GM12864 (cell line): ENCODE measurements at places on chromosomes 6 and 20.

- DNase-seq = no peak
Measured at GRCh38 chr20:51994751-51995417, 192.6 kb upstream of the SALL4 start.

DNA sequence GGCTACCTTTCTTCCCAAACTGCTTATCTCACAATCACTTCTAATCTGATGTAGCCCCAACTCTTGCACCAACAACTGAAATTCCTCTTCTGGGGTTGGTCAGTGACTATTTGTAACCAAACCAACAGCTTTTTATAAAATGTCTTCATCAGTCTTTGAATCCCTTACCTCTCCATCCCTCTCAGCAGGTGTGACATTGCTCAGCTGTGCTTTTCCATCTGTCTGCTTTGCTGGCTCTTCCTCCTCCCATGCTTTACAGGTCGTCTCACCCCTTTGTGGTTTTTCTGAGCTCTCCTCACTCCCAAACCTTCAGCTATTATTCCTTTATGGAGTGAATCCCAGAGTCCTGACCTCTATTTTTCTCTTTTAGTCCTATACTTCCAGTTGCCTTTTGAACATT, 5.9 kb downstream of the MAP7 start:
- DNase-seq = no peak

GRCh38 chr6:41424370-41425058, 89.1 kb downstream of the NCR2 start:
- peak; percentile 8 for DNase-seq

DNA sequence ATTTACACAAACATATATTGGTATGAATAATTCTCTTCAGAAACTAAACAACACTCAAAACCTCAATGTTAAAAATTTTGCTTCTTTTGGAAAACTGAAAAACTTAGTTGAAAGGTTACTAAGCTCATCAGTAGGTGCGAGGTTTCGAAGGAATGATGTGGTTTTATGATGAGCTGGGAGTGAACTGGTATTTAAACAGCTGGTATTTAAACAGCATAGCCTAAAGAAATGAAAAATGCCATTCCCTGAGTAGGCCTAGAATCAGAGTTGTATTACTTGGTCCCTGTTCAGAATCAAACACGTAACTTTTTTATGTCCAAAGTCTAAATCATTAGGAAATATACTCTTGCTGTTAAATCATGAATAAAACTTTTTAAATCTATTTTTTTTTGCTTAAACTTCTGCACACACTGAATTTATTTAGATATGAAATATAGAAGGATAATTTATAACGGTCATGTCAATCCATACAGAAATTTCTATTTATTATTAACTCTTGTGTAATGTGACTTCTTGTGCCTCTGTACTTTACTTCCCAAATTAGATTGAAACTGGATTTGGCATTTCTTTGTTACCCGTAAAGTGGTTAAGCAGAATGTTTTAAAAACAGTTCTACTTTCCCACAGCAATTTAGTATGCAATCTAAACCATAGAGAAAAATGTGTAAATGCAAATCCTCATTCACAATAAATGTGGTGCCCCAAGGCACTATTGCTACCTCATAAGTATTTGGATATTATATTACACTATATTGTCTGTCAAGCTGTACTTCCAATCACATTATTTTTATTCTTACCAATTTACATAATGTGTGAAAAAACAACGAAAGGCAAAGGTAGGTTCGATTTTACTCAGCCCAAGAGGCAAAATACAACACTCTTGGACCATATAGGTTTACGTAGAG, 124.1 kb downstream of the HS3ST5 start:
- DNase-seq = no peak

- DNase-seq = no peak
Measured at GRCh38 chr6:168239044-168239773, 80.4 kb downstream of the DACT2 start.

DNA sequence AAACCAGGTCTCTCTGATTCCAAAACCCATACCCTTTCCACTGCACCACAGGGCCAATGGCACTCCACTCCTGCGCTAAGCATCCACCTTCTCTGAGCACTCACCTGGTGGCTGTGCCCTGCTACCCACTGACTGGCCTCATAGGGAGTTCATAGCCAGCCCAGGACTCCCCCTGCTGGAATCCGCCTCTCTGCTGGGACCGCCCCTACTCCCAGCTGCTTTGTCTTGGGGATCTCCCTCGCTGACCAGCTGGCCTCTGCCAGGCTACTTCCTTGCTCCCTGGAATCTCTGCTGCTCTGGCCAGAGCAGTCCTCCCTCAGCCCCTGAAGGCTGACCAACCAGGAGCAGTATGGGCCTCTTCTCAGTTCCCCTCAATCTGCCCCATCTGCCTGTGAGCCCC, 129.7 kb downstream of the FAXC start:
- no peak for DNase-seq

DNA sequence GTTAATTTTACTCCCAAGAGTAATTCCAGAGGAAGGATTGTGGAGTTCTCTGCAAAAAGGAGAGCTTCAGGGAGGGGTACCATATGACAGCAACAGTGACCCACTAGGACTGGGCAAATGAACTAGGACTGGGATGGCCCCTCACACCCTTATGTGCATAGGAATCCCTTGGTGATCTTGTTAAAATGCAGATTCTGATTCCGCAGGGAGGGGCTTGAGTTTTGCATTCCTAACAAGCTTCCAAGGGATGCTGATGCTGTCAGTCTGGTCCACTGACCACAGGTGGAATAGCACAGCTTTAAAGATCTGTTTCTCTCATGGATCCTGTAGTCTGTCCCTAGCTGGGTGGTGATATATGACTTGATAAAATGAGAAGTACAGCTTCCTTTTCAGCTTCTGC, 6.3 kb upstream of the FOXA2 start:
- no peak for DNase-seq

- no peak for DNase-seq
Measured at GRCh38 chr6:158812611-158813010, 6.6 kb downstream of the EZR start.

DNA sequence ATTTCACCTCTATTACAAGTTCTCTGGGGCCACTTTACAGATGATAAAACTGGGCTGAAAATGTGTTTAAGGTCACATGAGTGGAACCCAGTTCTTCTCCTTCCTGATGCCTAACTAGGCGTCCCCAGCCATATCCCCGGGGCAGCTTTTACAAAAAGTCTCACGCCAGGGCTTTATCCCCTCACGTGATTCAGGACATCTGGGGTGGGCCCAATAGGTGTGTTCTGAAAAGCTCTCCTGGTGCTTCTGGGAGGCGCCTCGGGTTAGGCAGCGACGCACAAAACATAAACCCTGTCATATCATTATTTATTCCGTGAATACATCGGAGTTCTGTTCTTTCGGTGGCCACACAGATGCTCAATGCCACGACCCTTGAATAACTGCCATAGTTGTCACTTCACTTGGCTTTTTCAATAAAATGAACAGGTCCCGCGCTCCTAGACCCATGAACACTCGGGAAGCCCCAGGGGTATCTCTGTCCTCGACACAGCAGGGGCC, 32.1 kb downstream of the SF3B5 start:
- no peak for DNase-seq

- no peak for DNase-seq
Measured at GRCh38 chr20:59650418-59650817, 46.1 kb downstream of the PHACTR3 start.

- DNase-seq = no peak
Measured at GRCh38 chr6:157235600-157236039, 87.7 kb downstream of the TMEM242 start.

GRCh38 chr20:57414867-57415592, 23.8 kb downstream of the RBM38 start:
- no peak for DNase-seq

GRCh38 chr20:62376112-62377063, 9.3 kb upstream of the LAMA5 start:
- DNase-seq = no peak

DNA sequence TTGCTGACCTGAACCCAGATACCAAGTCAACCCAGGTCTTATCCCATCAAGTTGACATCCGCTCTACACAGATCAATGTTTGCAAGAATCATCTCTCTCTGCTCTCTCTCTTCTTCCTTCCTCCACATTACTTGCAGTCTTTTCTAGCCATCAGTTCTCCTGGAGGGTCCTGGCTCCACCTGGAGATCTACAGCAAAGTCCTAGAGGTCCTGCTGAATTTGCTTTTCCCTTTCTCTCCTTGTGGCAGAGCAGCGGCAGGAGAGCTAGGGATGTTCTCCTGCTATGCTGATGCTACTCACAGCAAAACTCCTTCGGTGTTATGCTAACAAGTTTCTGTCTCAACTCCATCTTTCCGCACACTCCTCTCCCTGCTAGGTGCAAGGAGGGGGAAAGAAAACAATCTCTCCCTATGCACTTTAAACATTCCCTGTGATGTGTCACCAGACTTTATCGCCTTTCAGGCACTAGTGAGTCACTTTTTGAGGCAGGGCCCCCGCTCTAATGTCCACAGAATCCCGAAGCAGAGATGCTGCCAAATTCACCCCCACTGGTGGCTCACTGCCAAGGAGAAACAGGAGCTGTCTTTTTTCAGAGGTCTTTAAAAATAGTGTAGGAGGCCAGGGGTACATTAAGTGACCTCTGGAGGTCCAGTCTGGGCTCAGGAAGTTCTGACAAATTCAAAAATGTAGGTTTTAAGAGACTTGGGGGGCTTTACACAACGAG, 62.6 kb downstream of the FAM50B start:
- DNase-seq = no peak

DNA sequence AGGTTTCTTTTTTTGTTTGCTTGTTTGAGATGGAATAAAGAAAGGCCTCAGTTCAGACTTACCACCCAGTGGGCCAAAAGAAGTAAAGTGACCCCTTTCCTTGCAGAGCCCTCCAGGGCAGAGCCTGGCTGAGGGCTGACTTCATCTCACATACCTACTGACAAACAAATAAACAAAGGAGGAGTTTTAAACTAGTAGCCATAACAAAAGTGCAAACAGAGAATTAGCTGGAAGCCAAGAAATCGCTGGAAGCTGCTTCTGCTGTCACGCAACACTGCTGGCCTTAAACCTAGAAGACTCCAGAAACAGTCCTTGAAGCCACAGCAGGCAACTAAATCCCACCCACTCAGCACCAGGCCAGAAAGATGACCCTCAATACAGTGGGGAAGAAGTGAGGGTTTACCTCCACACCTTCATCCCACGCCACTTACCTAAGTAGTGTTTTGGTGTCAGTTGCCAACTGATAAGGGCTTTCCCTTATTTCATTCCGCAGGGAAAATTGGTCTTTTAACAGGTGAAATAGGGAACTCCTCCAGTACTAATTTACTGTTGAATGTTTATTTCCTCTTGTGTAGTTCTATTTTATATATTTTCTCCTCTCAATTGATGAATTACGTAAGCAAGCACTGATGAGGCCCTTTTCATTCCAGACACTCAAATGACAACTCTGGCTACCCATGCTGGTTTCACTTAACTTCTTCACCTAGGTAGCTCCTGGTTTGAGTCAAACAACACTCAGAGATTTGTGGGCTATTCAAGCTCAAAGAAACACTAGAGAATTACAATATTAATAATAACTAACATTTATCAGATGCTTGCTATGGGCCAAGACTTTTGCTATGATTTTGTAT, 46.2 kb downstream of the EDN1 start:
- no peak for DNase-seq

DNA sequence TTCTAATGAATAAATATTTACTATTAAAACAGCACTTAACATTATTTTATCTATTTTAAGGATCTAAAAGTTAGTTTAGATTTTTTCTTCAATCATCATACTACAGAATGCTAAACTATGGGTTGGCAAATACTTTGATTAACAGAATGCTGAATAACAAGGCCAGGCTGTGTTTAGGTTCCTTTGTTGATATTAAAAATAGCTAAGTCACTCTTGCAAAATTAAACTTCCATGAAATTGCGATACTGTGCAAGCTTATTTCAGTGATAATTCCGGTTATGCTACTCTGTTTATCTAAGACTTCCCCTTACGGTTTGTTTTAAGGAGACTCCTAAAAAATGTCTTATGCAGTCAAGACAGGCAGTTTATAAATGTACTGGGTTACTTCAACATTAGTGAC, 2.8 kb downstream of the RNF24 start:
- no peak for DNase-seq

GRCh38 chr6:130223508-130223907, 757 bp upstream of the SAMD3 start:
- peak; percentile 85 for DNase-seq

GRCh38 chr20:62707276-62707920, 1.2 kb upstream of the NTSR1 start:
- no peak for DNase-seq

- DNase-seq = no peak
Measured at GRCh38 chr20:25864326-25864962, 167.8 kb upstream of the ZNF337 start.
